Aorta (tissue), 5 donors: ENCODE measurements at places on chromosomes 4 and X. TPM values are rescaled to one million over a fixed set of nuclear protein-coding genes. Genes with fewer than 3 reads are reported as not detected.
A peak's percentile ranks its signal among the peaks of the same experiment; 100 is the strongest.

GRCh38 chr4:41000356-41000755, 214.0 kb downstream of the APBB2 start:
- no peaks in the 10 kb centered on the region for H3K36me3 ChIP-seq
- H3K27me3 ChIP-seq, result no peaks in the 10 kb centered on the region
- H3K4me3 ChIP-seq, result no peak overlapping the region
- H3K27ac ChIP-seq, result no peak overlapping the region

DNA sequence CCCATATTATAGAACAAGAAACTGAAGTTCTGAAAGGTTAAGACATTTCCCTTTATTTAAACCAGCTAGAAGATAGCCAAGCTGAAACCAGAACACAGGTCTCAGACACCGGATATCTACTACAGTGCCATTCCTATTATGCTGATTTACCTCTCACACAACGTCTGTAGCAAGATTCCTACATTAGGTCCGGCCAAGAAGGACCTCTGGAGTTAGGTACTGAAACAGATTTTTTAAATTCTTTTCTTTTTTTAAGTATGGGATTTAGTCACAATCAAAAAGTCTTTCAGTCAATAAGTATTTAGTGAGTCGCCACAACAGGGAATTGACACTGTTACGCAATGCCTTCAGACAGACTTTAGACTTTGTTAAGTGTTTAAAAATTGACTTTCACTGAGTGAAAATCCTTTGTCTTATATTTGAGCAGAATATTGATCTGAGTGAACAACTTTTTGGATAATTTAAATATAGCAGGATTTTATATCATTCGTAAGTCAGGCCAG, 26.5 kb upstream of the SPANXN4 start:
- H3K36me3 ChIP-seq, result no peaks in the 10 kb centered on the region
- no peak for DNase-seq
- no peaks in the 10 kb centered on the region for H3K27me3 ChIP-seq

The STPG2 gene
- 0.65 TPM for total RNA-seq

The POF1B gene
- total RNA-seq, result 0.23 TPM

DNA sequence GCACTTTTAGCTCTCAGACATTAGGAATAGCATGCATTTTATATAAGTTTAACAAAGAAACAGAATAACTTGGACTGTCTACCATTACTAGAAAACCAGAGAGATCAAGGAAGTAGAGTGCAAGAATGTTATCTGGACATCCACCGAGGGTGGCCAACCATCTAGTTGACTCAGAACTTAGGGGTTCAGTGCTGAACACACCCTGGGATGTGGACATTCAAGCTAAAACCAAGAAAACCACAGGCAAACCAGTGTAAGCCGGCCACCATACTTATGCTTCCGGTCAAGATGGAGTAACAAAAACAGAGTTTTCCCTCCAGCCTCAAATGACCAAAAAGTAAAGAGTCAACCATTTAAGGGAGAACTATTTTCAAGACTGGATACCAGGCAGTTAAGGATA, 181.4 kb upstream of the MXRA5 start:
- H3K4me1 ChIP-seq, result no peaks in the 10 kb centered on the region
- no peak for DNase-seq
- no peaks in the 10 kb centered on the region for H3K36me3 ChIP-seq
- H3K27me3 ChIP-seq, result no peaks in the 10 kb centered on the region

The HSFX4 gene
- total RNA-seq, result not detected

- no peak for DNase-seq
- H3K27ac ChIP-seq, result no peak within 1 kb of the TSS
- H3K4me3 ChIP-seq, result no peak within 1 kb of the TSS
- H3K36me3 ChIP-seq, result no peaks in the 10 kb centered on the region
- no peaks in the 10 kb centered on the region for H3K27me3 ChIP-seq
Measured at GRCh38 chr4:105551965-105552746, at the start of gene ARHGEF38. TSS of gene ARHGEF38 (plus strand) at chr4:105552620. CDS start at chr4:105552766, 146 bp downstream.

- no peak overlapping the region for H3K4me3 ChIP-seq
- DNase-seq, result no peak
- no peak overlapping the region for H3K27ac ChIP-seq
- H3K36me3 ChIP-seq, result no peaks in the 10 kb centered on the region
- no peaks in the 10 kb centered on the region for H3K27me3 ChIP-seq
Measured at GRCh38 chrX:18769812-18770573, 62.5 kb downstream of the PPEF1 start.

DNA sequence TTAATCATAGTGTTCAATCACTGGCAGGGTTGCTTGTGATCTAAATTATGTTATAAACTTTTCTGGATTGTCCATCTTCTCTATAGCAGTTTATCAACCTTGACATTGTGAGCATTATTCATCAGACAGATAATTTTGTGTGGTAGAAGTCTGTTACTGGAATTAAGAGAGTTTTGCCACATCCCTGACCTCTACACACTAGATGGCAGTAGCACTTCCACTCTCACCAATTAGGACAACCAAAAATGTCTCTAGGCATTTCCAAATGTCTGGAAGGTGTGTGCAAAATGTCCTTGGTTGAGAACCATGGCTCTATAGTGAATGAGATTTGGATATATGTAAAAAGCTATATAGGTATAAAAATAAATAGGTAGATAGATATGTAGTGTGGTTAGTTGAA, 324.1 kb upstream of the FAM47C start:
- no peak for DNase-seq
- H3K36me3 ChIP-seq, result no peaks in the 10 kb centered on the region
- peaks cover 2% of the 10 kb centered on the region for H3K4me1 ChIP-seq
- no peak overlapping the region for H3K27ac ChIP-seq
- no peaks in the 10 kb centered on the region for H3K27me3 ChIP-seq

- H3K36me3 ChIP-seq, result no peaks in the 10 kb centered on the region
- no peaks in the 10 kb centered on the region for H3K27me3 ChIP-seq
- H3K4me1 ChIP-seq, result no peaks in the 10 kb centered on the region
- DNase-seq, result no peak
- no peak overlapping the region for H3K27ac ChIP-seq
- H3K4me3 ChIP-seq, result no peak overlapping the region
Measured at GRCh38 chr4:83112231-83112630, 2.3 kb downstream of the PLAC8 start.

The TLR10 gene
- total RNA-seq, result 0.32 TPM

The LUZP4 gene
- total RNA-seq, result not detected

The MEPE gene
- total RNA-seq, result not detected

The PCDH18 gene
- total RNA-seq, result 36.9 TPM

The SLC30A9 gene
- 40.0 TPM for total RNA-seq

GRCh38 chrX:81414630-81415029, 212.7 kb downstream of the SH3BGRL start:
- no peak overlapping the region for H3K27ac ChIP-seq
- no peak for DNase-seq

DNA sequence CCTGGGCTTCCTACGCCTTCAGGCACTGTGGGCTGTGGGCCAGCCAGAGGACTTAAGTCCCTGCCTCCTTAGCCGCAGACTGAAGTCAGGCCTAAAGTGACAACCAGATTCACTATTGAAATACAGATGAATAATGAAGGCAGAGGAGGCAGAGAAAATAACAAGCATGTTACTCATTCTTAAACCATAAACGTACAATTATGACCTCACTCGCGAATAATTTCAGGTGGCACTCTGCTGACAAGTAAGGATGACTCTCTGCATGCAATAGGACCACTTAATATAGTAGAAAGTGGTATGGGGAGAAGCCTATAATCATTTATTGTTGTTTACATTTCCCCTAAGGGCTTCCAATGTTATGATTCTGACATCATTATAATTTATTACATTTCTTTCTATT, 409.2 kb upstream of the FGF13 start:
- H3K4me3 ChIP-seq, result no peak overlapping the region
- H3K4me1 ChIP-seq, result no peaks in the 10 kb centered on the region
- no peak for DNase-seq
- no peak overlapping the region for H3K27ac ChIP-seq
- H3K36me3 ChIP-seq, result no peaks in the 10 kb centered on the region
- no peaks in the 10 kb centered on the region for H3K27me3 ChIP-seq

GRCh38 chr4:124526769-124527168, 185.8 kb downstream of the ANKRD50 start:
- H3K27me3 ChIP-seq, result no peaks in the 10 kb centered on the region
- H3K4me1 ChIP-seq, result peaks cover 3% of the 10 kb centered on the region
- H3K27ac ChIP-seq, result no peak overlapping the region

- H3K4me1 ChIP-seq, result no peaks in the 10 kb centered on the region
- no peak for DNase-seq
- no peak overlapping the region for H3K4me3 ChIP-seq
- no peaks in the 10 kb centered on the region for H3K36me3 ChIP-seq
Measured at GRCh38 chr4:180280726-180281297, 1962.4 kb upstream of the TENM3 start.

DNA sequence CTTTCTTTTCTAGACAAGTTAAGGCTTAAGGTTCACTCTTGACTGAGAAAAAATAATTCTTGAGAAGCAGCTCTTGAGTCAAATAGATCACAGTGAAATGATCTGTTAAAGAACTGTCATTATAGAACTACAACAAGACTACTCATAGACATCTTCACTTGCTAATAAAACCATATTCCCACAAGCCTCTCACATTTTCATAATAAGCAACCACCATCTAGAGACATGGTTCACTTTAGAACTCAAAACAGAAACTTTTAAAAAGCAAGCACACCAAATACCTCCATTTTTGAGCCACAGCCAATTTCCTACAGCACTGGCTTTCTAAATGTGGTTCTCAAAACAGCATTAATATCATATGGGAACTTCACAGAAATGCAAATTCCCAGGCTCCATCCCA, 309.5 kb downstream of the TMA16 start:
- DNase-seq, result no peak
- no peaks in the 10 kb centered on the region for H3K36me3 ChIP-seq
- no peak overlapping the region for H3K4me3 ChIP-seq

DNA sequence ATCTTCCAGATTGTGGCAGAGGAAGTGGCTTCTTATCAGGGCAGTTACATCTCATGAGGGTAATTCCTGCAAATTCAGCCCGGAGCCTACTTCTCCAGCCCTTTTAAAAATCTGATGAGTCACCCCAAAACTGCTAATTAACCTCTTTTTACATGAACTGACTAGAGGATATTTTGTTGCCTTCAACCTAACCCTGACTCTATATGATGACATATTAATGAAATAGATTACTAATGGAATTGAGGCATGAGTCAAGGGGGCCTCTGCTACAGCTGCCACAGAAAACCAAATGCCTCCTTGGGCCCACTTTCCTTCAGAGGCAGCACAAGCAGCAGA, 72.5 kb downstream of the QRFPR start:
- DNase-seq, result no peak
- no peaks in the 10 kb centered on the region for H3K4me1 ChIP-seq
- H3K4me3 ChIP-seq, result no peak overlapping the region
- no peaks in the 10 kb centered on the region for H3K27me3 ChIP-seq
- H3K36me3 ChIP-seq, result no peaks in the 10 kb centered on the region

DNA sequence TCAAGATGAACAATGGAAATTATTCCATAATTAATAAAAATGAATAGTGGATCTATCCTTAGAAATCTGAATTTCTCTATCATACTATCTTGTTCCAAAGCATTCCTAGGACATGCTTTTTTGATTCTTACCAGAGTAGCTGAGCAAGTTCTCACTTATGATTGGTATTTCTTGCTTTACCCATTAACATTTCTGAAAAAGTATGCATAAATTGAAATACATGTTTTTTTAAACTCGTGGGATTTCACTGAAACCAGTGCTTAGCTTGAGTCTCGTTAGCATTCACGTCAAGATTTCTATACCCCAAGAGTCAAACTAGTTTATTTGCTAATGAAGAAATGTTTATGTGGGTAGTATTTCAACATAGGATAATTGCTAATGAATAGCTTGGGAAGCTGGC, 89.0 kb downstream of the ELOVL6 start:
- DNase-seq, result no peak
- no peaks in the 10 kb centered on the region for H3K27me3 ChIP-seq
- H3K4me1 ChIP-seq, result no peaks in the 10 kb centered on the region
- no peak overlapping the region for H3K27ac ChIP-seq
- peaks cover 2% of the 10 kb centered on the region for H3K36me3 ChIP-seq

DNA sequence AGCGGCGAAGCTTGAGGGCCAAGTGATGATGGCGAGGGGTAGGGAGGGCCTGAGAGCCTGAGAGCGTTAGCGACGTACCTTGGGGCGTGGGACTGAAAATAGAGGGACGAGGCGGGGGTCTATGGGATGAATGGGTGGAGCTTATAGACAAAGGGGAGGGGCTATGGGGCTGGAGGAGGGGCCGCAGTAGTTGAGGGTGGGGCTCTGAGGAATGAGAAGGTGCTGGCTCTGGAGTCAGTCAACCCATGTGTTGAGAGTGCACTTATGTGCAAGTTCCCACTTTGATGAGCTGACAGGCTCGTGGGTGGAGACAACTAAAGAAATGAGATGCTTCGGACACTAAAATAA, 488 bp downstream of the TBC1D25 start:
- no peak for DNase-seq
- H3K27me3 ChIP-seq, result no peaks in the 10 kb centered on the region
- no peak overlapping the region for H3K27ac ChIP-seq
- H3K36me3 ChIP-seq, result no peaks in the 10 kb centered on the region
- peak overlapping the region; percentile 36 for H3K4me3 ChIP-seq

- no peak overlapping the region for H3K4me3 ChIP-seq
- DNase-seq, result no peak
- H3K27me3 ChIP-seq, result no peaks in the 10 kb centered on the region
- H3K27ac ChIP-seq, result no peak overlapping the region
Measured at GRCh38 chr4:56155432-56155831, 206.7 kb downstream of the CEP135 start.

- no peaks in the 10 kb centered on the region for H3K27me3 ChIP-seq
- H3K27ac ChIP-seq, result no peak overlapping the region
- DNase-seq, result no peak
- H3K4me3 ChIP-seq, result no peak overlapping the region
- no peaks in the 10 kb centered on the region for H3K4me1 ChIP-seq
- H3K36me3 ChIP-seq, result peaks cover 10% of the 10 kb centered on the region
Measured at GRCh38 chrX:73831500-73831899, 268.5 kb downstream of the CHIC1 start.

DNA sequence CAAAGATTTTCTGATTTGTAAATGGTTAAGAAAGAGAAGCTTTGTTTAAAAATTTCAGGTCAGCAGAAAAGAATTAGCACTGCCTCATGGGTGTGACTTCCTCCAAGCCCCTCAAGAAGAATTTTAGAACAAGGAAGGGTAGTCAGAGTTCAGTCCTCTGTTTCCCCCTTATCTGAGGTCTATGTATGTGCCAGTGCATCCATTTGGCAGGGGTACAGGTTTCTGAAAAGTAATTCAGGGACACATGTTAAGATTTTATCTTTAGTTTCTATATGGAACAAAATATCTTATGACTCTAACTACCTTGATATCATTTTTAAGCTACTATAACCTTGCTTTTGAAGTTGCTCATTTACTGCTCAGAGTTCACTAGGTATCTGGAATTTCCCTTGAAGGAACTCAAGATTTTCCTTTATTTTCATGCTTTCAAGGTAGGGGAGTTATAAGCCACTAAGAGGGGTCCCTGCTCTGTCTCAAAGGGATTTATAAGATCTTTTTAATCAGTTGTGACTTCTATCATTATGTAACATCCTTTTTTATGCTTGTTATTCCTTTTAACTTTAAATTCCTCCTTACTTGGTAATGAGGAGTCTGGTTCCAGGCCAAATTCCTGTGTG, 24.4 kb upstream of the PLK4 start:
- H3K36me3 ChIP-seq, result no peaks in the 10 kb centered on the region
- no peak for DNase-seq
- H3K27ac ChIP-seq, result no peak overlapping the region
- no peaks in the 10 kb centered on the region for H3K4me1 ChIP-seq

The TCEAL9 gene
- 53.2 TPM for total RNA-seq

- H3K27me3 ChIP-seq, result no peaks in the 10 kb centered on the region
- peak overlapping the region; percentile 99 for H3K4me3 ChIP-seq
- peaks cover 2% of the 10 kb centered on the region for H3K4me1 ChIP-seq
- DNase-seq, result peak; percentile 88
- no peaks in the 10 kb centered on the region for H3K36me3 ChIP-seq
Measured at GRCh38 chr4:38664706-38665401, 855 bp downstream of the KLF3 start.

The CXorf65 gene
- total RNA-seq, result not detected

The CXCL10 gene
- 2.6 TPM for total RNA-seq

The PGRMC1 gene
- 92.8 TPM for total RNA-seq
